ENCODE measurements at places on chromosomes 16 and 17.

DNA sequence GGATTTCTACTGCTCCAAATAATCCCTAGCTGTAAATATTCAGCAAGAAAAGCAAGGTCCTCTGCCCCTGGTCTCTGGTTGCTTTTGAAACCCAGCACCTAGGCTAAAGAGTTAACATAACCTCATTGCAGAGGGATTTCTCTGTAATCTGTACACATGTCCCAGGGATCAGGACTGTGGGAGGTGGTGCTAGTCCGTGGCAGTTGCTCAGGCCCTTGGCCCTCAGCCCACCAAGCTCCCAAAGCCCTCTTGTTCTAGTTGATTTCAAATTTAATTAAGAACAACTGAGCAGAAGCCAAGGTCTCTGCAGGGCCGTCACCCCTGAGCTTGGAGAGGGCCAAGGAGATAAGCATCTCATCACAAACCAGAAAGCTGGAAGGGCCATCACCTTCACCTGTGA lies 181.1 kb downstream of the SOX9 start:
- DNase-seq, result no peak

DNA sequence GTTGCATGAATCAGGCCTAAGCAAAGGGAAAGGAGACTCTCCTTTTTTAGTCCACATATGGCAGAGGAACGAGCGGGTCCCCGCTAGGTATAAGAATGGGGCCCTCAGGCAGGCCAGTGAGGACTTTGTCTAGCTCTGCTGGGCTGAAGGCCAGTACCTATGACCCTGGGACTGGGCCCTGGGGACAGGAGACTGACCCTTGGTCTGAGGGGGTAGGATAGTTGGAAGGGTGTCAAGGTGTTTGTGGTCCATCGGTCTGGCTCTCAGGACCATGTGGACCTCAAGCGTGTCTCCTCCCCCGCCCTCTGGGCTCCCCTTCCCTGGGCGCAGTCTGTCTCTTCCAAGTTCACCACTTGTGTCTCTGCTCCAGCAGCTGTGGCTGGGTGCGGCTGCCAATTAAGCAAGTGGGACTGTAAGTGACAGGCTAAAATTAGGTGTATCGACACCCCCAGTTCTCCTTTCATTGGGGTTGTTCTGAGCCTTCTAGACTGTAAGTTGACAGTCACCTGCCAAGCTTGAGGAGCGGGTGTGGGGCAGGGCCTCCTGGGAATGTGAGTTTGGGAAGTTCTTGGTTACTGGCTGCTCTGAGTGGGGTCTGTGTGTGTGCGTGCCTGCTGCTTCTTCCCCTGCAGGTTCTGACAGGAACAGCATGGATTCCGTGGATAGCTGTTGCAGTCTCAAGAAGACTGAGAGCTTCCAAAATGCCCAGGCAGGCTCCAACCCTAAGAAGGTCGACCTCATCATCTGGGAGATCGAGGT lies 24.5 kb downstream of the AKAP1 start:
- DNase-seq, result no peak

DNA sequence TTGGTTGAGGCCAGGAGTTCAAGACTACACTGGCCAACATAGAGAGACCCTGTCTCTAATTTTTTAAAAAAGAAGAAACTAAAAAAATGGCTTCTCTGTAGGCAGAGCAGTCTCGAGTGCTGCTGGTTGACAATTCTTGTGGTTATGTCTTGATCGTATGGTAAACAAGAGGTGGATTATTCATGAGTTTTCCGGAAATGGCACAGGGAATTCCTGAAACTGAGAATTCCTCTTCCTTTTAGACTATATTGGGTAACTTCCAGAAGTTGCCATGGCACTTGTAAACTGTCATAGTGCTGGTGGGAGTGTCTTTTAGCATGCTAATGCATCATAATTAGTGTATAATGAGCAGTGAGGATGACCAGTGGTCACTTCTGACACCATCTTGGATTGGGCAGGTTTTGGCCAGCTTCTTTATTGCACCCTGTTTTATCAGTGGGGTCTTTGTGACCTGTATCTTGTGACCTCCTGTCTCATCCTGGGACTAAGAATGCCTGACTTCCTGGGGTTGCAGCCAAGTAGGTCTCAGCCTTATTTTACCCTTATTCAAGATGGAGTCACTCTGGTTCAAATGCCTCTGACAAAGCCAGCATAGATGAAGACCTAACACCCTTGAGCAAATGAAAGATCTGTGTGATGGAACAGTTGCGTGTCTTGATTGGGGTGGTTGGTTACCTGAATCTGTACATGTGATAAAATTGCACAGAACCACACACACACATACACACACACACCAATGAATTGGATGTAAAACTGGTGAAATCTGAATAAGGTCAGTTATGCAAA lies 30.2 kb downstream of the BMERB1 start:
- DNase-seq, result no peak

DNA sequence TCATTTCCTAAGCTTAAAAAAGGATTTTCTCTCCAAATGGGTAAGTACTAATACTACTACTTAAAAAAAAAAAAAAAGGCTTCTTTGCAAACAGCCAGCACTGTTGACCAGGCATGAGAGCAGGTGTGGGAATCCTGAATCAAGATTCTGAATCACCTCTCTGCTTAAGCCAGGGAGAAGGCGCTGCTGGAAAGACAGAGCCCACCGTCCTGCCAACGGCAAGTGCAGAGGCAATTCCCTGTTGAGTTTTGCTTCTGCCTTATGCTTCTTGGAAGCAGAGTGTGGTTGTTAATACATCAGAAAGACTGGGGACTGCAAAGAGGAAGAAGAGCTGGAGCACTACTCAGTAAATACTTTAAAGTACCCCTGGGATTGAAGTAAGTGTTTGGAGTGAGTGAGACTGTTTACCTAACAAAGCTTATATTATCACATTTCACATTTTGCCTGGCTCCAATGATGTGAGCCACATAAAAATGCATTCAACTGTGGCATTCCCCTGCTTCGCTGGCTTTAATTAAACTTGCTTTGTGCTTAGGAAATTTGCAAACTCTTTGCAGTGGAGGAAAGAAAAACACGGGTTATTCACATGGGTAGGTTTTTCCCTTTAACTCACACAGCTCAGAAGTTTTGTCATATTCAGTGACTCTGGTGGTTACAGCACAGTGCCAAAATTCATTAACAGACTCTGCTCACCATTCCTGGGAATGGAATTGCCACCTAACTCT lies 86.0 kb upstream of the KIF2B start:
- DNase-seq, result no peak

GRCh38 chr17:19021622-19022083 lies 17.1 kb upstream of the FAM83G start:
- DNase-seq, result no peak

DNA sequence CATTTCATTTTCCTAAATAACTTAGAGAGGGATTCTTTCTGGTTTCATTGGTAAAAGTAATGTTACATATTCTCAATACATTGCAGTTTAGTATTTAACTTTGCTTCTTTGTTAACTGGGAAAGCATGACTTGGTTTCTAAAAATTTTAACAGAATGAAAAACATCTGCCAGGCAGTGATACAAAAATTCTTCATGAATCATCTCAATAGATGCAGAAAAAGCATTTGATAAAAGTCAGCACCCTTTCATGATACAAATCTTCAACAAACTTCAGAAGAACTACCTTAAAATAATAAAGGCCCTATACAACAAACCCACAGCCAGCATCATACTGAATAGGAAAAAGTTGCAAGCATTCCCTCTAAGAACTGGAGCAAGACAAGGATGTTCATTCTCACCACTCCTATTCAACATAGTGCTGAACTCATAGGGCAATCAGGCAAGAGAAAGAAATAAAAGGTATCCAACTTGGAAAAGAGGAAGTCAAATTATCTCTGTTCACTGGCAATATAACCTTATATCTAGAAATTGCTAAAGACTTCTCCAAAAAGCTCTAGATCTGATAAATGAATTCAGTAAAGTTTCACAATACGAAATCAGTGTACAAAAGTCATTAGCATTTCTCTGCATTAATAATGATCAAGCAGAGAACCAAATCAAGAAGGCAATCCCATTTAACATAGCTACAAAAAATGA lies 50.4 kb downstream of the SLFN5 start:
- no peak for DNase-seq

DNA sequence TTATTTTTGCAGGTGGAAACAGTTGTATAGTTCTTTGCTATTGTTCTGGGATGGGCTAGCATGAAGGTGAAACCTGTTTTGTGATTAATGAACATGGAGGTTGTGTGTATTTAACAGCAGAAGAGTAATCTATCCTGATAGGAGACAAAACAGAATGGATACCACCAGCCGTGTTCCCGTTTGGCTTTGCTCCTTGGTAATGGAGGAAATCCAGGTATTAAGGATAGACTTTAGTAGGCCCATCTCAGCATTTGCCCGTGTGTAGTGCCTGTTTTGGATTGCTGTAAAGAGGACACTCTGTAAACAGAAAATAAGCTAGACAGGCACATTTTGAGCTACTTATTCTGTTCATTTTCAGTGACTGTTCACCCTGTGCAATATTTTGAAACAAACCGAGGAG lies 215.1 kb downstream of the RBFOX1 start:
- DNase-seq, result no peak

DNA sequence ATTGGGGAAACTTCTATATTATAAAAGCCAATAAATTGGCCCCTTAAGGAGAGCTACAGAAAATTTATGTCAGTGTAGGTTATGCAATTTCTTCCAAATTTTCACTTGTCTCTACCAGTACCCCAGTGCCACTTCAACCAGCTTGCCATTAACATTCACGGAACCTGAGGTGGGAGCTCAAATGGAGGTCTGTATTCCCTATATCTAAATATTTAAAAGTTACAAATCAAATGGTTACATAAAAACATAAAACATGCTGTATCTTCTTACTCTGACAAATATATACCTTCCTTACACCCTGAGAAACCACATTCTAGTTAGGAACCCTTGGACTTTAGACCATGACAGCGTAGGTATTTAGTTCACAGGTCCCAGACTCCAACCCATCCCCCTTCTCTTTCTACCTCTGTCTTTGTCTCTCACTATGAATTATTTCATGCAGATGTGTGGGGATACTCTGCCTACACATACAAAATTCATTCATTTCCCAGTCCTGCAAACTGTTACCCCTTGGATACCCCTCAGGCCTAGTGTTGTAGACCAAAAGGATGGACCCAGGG lies 127.8 kb upstream of the PMFBP1 start:
- DNase-seq, result no peak

DNA sequence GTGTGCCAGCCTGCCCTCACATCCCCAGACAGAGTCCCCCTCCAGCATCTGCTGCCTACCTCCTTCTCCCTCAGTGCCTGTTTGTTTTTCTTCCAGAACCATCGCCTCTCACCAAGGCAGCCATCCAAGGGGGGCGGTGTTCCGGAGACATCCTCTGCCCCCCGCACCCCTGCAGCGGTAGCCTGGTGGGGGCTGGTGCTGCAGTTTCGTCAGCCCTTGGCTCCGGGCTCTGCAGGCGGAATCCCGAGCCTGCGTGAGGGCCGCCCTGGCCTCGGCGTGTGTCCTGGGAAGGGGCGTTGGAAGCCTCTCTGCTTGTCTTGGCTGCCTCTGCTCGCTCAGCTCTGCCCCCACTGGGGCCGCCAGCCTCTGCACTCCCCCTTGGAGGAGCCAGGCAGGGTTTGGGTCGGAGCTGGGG lies 126.0 kb upstream of the CIBAR2 start:
- no peak for DNase-seq

DNA sequence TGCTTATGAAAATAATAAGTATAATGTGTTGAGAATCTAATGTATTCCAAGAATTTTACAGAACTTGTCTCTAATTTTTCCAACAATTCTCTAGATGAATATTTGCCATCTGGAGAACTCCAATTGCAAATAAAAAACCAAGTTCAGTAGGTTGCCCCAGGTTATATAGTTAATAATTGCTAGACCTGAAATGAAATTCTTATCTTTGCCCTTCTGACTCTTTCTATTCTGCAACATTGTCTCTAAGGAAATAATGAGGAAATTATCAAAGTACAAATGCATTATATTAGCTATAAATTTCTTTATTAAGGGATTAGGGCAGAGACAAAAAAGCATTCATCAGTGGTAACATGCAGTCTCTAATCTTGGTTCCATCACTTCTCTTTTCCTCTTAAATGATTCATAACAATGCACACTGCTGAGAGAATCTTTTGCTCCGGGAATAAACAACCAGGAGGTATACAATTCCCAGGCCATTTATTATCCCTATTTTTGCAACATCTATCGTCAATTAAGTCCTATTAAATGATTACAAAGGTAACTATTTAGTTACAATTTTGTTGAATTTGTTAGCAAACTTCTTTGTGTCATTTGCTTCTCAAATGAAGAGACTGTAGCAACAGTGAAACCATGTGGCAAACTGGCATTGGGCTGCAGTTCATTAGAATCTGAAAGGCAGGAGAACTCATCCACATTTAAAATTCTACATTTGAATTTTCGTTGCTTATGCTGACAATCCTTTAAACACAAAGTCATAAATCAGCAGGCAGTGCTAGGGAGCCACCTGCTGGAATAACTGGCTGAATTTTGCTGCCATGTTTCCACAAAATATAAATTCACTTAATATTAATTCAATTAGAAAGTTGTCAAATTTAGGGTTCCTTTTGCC lies 349.6 kb downstream of the KIF2B start:
- no peak for DNase-seq

DNA sequence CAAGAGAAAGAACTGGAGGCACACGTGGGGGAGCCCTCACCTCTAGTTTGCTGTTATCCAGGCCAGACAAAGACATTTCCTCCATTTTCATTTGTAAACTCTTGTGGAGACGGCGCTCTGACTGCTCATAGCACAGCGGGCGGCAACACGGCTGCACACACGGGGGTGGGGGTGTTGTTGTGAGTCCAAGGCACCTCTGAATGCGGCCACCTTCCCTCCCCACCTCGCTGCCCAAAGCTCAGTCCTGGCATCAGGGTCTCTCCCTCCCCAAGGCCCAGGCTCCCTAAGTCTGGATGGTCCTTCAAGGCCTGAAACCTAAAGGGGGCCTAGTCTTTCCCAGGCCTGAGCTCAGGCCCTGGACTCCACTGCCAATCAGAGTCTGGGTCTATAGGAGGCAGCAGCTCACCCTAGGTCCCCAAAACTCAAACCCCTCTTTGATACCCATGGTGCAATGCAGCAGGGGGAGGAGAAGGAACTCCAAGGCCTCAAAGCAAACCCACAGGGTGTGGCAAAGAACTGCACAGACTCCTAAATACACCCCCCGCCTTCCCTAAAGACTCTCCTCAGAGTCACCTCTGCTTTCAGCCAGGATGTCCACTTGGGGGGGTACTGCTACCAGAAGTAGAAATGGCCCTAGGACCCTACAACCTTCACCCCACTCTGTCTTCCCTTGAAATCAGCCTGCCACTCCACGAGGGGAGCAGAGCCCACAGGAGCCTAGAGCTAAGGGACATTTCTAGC lies 1.5 kb downstream of the ATXN7L3 start:
- no peak for DNase-seq

- peak; percentile 10 for DNase-seq
Observed at GRCh38 chr17:72118335-72119076, 2.3 kb upstream of the SOX9 start.

GRCh38 chr16:85557971-85558657 lies 55.0 kb upstream of the GSE1 start:
- no peak for DNase-seq

DNA sequence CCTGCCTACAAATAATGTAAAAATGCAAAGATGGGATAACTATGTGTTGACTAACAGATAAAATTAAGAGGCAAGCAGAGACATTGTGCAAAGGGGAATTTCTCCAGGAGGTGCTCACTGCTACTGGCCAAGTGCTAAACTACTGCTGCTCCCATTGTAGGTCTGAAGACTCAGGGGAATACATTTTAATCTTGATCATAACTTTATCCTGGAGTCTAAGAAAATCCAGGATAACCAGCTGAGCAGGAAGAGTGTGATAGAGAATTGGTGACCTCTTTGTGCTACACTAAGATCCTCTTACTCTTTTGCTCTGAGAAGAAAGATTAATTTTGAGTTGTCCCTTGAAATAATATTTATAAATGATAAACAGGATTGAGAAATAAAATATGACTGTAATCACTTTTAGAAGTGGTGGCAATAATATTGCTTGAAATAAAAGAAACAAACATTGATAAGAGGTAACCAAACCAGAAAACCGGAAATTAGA lies 5.9 kb downstream of the RNF43 start:
- DNase-seq, result no peak

Data from cerebellar nuclear complex (tissue), 1 donor.